IMR-90 (cell line): ENCODE measurements at places on chromosomes 2 and 18.

- no peak for DNase-seq
These were observed 43.3 kb downstream of the TMEM200C start for GRCh38 chr18:5851998-5852397.

DNA sequence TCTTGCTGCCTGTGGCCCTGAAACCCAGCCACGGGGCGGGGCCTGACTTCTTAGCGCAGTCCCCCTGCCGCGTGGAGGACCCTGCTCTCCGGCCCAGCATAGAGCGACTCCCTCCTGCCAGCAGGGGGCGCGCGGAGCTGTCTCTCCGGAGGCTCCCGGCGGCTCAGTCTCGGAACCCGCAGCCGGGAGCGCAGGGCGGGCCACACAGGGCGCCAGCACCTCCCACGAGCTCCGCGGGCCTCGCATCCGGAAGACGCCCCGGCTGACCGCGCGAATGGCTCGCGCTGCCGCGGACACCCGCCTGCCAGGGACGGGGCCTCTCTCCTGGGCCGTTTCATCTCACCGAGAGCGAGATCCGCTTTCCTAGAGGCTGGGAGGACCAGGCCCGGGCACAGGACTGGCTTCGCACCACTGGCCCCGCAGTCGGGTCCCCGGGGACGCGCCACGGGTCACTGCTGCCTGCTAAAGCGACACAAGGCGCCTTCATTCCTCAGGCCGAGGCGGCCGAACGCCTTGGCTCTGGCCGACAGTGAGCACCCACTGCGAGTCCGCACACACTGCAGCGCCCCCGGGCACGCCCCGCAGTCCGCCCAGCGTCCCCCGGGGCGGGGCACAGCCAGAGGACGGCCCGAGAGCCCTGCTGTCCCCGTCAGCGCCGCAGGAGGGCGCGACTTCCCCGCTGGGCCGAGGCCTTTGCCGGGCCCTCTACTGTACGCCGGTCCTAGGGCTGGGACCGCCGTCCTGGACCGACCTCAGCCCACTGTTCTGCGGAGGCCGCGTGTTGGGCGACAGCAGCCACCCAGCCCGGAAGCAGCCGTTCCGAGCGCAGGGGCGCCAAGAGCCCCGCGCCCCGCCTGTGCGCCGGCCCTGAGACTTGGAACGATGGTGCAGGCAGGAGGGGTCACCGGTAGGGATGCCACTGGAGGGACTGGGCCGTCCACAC, 39.0 kb upstream of the ARHGEF4 start:
- DNase-seq, result peak; percentile 74

- peak; percentile 18 for DNase-seq
These were observed 535 bp downstream of the ATG4B start for GRCh38 chr2:241637795-241638660.

- DNase-seq, result no peak
These were observed 185.2 kb upstream of the SLC14A2 start for GRCh38 chr18:45430041-45430440.

DNA sequence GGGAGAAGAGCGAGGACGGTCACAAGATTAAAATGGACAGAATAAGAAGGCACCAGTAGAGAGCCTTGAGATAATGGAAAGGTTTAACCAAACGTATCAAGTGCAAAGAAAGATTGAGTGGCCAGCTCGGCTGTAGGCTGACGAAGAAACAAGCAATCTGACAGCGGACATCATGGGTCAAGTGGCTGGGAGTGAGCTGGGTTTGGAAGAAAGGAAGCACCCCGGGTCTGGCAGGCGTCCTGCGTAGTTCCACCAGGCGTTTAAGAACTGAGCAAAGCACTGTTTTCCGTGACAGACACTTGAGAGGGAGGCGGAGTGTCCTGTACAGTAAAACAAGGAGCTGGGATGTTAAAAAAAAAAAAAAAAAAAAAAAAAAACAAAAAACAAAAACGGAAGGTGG, 27.1 kb downstream of the DAPL1 start:
- DNase-seq, result no peak

DNA sequence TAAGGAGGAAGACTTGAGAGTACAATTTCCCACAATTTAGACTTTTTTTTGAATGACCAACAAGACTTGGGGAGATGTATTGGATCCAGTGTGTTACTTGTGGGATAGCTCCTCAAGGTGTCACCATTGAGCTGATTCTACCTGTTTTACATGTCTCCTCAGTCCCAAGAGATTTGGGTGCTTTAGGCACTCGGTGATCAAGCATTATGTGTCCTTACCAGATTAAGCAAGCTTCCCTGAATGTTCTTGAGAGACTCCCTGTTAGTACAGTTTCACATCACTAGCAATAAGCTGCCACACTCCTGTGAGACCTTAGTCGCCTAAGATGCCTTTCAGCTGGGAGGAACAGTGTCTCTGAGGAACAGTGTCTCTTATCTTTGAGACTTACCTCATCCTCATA, 384.3 kb upstream of the SYT4 start:
- DNase-seq, result peak; percentile 83

GRCh38 chr2:45763797-45764196, 112.3 kb downstream of the PRKCE start:
- DNase-seq, result no peak

DNA sequence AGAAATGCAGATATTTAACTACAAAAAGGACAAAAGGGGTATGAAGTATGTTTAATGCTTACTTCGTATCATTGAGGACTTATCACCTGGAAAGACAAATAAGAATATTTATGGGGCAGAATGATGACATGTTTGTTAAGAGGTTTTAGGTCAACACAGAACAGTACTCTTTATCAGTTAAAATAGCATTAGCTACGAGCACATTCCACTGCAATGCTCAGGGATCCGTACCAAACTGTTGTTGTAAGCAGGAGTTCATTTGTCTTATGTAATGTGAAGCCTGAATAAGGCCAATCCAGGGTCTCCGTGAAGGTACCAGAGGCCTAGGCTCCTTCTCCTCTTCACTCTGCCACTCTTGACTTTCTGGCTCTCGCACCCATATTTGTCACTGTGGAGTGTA, 465.7 kb upstream of the NRP2 start:
- DNase-seq, result no peak

- peak; percentile 8 for DNase-seq
These were observed 59.5 kb downstream of the ABCG8 start for GRCh38 chr2:43898134-43898837.

GRCh38 chr2:8258406-8258805, 423.4 kb upstream of the ID2 start:
- DNase-seq, result no peak

DNA sequence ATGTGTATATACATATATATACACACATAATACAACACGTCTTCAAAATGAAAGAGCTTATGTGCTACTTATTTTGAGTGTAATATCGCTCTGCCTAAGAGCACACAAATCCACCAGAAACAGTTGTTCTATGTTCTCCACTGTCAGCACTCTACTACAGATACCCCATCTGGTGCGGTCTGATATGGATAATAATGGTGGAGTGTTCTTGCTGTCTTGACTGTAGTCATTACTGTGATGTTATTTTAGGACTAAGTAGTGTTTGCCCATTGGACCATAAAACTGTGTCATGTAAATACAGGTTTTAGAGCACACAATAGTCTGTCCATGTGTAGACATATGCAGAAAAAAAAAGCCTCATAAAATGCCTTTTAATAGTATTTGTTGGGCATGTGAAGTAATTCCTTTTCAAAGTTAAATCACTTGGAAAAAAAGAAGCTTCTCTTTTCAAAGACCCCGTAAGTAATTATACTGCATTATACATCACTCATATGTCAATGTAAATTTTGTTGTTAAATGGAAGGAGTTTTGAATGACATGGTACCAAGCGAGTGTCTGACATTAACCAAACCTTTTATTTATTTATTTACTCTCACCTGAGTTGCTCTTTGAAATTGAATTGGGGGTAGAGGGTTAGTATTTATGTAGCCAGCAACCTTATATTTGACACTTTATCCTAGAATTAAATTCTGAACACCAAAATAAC, 1249.2 kb upstream of the ZEB2 start:
- DNase-seq, result no peak

DNA sequence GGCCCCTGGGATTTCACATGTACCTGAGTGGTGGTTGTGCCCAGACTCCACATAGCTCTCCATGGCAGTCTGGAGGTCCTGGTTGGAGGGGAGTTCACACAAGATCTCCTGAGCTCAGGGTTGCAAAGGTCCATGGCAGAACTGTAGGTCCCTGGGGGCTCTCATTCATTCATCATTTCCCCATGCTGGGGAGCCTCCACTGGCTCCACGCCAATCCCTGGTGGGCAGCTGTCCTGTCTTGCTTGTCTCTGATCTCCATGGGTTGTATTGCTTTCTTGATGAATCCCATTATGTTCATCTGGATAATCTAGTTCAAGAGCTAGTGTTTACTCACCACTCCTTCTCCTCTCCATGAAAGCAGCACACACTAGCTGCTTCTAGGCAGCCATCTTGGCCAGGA, 42.4 kb downstream of the ZSWIM2 start:
- no peak for DNase-seq

GRCh38 chr18:48837676-48838075, 113.1 kb downstream of the SMAD7 start:
- no peak for DNase-seq

DNA sequence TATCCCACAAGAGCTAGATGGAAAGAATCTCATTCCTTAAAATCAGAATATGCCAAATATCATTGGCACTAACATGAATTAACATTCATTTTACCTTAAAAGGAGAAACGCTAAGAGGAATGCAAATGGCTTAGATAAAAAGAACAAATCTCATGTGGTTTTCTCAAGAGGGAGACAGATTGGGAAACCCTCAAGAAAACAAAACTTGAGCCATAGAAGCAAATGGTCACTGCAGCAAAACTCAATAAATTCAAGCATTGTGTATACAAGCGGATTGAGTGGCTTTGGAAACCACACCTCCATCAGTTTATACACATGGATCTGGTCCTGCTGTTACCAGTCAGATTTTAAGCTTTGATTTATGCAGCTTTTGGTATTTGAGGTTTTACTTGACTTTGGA, 1331.8 kb upstream of the ZEB2 start:
- no peak for DNase-seq

DNA sequence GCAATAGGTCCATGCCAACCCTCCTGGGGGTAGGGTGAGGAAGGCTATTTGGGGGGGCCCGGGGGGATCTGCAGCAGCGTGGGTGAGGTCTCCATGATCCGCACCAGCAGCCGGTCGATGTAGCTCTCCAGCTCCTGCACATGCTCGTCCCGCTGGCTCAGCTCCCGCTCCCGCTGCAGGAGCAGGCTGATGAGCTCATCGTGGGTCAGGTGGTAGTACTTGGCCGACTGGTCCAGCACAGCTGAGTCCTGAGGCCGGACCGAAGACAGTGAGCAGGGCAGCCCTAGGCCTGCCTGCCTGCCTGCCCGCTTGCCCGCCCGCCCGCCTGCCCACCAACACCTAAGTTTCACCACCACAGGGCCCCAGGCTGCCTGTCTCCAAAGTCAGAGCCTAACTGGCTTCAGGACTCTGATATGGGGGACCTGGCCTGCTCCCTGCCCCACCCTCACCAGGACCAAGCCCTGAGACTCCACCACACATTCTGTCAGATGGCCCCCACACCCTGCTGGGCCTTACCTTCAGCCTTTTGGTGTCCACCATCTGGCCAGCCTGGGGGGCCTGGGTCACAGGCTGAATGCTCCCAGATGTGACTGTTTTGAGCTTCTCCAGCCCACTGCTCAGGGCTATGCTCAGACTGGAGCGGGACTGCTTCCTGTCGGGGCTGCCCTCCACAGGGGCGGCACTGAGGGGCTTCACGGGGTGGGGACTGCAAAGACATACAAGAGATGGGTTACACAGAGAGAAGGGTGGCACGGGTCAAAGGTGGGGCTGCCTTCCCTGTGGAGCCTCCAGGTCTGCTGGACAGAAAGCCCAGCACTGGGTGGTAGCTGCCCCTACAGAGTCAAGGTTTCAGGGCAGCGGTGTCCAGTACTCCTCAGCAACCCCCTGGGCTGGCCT, 4.2 kb upstream of the SFXN5 start:
- DNase-seq, result peak; percentile 46

- no peak for DNase-seq
These were observed 110.1 kb downstream of the BAZ2B start for GRCh38 chr2:159506202-159506601.

- DNase-seq, result no peak
These were observed 5.1 kb upstream of the ASIC4 start for GRCh38 chr2:219508971-219509779.

GRCh38 chr2:46748121-46748520, 167.5 kb downstream of the MCFD2 start:
- DNase-seq, result peak; percentile 47

- DNase-seq, result no peak
These were observed 50.3 kb upstream of the EPC2 start for GRCh38 chr2:148594216-148594615.

DNA sequence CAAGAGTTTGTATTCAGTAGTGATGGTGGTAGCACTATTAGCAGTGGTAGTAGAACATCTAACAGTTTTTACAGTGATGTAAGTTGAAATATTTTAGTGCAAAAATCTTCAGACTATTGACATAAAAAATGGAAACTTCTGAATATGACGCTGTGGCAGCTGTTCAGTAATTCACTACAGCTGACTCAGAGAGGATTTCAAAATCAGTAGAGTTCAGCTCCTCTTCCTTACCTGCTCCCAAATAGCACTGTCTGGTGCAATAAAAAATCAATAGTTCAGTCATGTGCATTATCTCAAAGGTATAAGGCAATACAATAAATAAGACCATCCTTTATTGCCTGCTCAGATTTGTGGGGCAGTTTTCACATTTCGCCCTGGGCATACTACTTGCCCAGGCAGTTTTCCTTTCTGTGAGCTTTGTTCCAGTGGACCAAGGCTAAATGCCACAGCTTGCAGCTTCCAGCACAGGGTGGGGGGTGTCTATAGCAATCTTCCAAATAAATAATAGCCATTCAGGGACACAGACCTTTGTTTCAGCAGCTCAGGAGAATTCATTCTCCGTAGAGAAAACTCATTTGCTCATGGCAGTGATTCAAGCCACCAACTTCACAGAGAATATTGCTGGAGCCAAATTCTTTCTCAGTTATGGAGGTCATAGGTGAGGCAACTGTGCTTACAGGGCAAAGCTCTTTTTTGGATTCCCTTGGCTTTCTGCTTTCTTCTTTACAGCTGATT, 33.9 kb upstream of the GORASP2 start:
- no peak for DNase-seq

DNA sequence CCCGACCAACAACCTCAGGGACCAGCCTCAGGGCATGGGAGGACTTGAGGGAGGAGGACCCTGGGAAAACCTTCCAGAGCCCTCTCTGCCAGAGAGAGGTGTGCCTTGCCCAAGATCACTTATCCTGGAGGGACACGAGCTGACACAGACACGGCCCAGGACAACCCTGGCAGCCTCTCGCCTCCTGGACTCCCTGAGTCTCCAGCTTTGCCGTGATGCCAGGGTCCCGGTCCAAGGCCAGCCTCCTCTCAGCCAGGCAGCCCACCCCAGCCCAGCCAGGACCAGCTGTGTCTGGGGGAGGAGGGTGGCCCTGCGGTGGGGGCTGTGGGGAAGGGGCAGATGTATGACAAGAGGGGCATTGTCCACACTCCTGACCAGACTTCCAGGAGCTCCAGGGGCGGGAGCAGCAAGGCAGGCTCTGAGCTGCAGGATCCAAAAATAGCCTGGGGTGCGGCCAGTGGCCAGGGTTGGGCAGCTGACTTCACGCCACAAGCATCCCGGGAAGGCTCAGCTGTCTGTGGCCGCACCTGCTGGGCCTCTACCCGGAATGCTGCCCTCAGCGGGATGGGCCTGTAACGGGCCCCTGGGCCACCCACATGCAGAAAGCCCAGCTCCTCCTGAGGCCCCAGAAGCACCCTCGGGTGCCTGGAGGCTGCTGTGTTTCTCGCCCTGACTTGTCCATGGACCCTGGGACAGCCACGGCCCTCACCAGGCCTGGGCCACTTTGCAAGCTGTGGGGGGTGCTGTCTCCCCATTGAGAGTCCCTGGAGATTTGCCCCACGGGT, 65.5 kb upstream of the GPC1 start:
- DNase-seq, result peak; percentile 93
